Ascending aorta (tissue), 2 donors: ENCODE measurements at places on chromosomes 12 and 14. TPM values are rescaled to one million over a fixed set of nuclear protein-coding genes. Genes with fewer than 3 reads are reported as not detected.

GRCh38 chr12:27796128-27796527 lies 16.1 kb upstream of the MANSC4 start:
- H3K4me1 ChIP-seq: no peaks in the 10 kb centered on the region
- no peak for DNase-seq
- peaks cover 54% of the 10 kb centered on the region for H3K36me3 ChIP-seq
- H3K27me3 ChIP-seq: no peaks in the 10 kb centered on the region

GRCh38 chr12:94041850-94042249 lies 106.5 kb upstream of the PLXNC1 start:
- H3K4me1 ChIP-seq: no peaks in the 10 kb centered on the region
- no peak overlapping the region for H3K4me3 ChIP-seq
- no peaks in the 10 kb centered on the region for H3K36me3 ChIP-seq
- H3K27ac ChIP-seq: no peak overlapping the region
- no peaks in the 10 kb centered on the region for H3K27me3 ChIP-seq
- no peak for DNase-seq

DNA sequence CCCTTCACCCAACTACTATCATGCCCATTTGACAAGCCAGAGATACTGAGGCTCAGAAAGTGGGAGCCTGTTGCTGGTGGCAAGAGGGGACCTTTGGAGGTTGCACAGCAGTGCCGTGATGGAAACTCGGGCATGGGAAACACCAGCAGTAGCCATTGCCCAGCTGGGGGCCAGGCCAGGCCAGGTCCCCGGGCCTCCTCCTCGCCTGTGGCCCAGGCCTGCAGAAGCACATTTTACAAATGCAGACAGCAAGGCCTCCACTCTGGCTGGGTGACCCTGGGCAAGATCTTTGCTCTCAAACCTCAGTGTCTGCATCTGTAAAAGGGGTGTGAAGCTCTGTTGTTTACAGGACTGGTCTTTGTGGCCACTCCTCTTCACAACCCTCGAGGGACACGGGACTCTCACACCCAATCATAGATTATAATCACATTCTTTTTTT lies 4.5 kb upstream of the SH2B3 start:
- H3K27me3 ChIP-seq: no peaks in the 10 kb centered on the region
- no peak for DNase-seq
- H3K4me1 ChIP-seq: no peaks in the 10 kb centered on the region
- no peak overlapping the region for H3K4me3 ChIP-seq
- no peak overlapping the region for H3K27ac ChIP-seq

DNA sequence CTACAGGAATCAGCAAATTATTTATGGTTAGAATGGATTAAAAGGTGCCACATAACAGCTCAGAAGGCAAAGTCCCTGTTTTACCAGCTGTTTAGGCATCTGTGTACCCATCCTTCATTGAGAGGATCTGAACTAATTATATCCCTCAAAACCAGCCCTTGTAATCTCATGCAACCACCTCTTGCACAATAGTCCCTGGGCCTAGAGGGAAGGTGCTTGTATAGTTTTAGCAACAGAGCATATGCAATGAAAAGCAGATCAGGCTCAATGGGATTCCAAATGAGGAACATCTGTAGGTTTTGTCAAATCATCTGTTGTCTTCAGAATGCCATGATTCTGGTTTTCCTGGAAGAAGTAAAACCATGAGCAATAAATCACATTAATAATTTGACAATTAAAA lies 26.0 kb upstream of the GLIPR1L2 start:
- no peaks in the 10 kb centered on the region for H3K4me1 ChIP-seq
- no peaks in the 10 kb centered on the region for H3K36me3 ChIP-seq
- no peaks in the 10 kb centered on the region for H3K27me3 ChIP-seq
- no peak overlapping the region for H3K4me3 ChIP-seq
- DNase-seq: no peak

DNA sequence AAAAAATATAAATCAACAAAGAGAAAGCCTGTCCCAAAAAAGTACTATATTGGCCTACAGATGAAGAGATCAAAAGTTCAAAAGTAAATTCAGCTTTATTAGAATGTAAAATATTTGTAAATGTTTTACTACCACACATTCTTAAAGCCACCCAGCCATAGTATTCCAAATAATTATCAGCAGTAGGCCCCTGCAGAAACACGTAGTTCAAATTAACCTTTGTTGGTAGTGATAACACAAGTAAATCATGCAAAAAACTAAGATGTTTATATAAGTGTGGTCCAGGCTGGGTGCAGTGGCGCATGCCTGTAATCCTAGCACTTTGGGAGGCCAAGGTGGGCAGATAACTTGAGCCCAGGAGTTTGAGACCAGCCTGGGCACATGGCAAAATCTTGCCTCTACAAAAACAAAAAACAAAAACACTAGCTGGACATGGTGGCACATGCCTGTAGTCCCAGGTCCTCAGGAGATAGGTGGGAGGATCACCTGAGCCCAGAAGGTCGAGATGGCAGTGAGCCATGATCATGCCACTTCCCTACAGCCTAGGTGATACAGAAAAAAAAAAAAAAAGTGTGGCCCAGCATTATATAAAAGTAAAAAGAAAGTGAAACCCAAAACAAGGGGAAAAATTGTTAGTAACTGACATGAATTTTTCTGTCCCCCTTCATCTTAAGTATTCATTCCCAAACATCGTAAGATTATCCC lies 17.9 kb downstream of the SPTLC2 start:
- H3K4me1 ChIP-seq: no peaks in the 10 kb centered on the region
- no peak for DNase-seq
- no peaks in the 10 kb centered on the region for H3K27me3 ChIP-seq
- peaks cover 26% of the 10 kb centered on the region for H3K36me3 ChIP-seq
- no peak overlapping the region for H3K4me3 ChIP-seq

DNA sequence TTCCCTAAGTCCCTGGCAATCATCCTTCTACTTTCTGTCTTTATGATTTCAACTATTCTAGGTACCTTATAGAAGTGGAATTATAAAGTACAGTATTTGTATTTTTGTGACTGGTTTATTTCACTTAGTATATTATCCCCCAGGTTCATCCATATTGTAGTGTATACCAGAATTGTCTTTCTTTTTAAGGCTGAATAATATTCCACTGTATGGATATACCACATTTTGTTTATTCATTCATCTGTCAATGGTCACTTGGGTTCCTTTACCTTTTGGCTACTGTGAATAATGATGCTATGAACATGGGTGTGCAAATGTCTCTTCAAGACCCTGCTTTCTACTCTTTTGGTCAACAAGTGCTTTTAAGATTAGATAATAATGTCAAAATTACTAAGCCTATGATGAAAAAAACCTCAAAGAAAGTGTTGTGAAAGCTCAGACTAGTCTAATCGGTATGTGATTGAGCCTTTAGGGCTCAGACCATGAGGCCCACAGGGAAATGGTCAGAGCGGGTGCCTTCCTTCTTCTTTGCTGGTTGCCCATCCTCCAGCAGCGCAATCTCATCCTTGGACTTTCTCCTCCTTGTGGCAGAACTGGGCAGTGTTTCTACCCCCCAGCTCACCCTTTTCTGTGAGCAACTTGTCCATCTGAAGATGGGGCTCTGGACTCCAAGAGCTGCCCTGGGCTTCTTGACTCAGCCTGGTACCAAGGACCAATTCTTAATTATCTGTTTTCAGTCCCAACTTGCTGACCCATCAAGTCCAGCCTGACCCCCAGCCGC lies 105.4 kb downstream of the TTC8 start:
- H3K27me3 ChIP-seq: no peaks in the 10 kb centered on the region
- H3K4me3 ChIP-seq: no peak overlapping the region
- no peaks in the 10 kb centered on the region for H3K36me3 ChIP-seq
- no peak overlapping the region for H3K27ac ChIP-seq

DNA sequence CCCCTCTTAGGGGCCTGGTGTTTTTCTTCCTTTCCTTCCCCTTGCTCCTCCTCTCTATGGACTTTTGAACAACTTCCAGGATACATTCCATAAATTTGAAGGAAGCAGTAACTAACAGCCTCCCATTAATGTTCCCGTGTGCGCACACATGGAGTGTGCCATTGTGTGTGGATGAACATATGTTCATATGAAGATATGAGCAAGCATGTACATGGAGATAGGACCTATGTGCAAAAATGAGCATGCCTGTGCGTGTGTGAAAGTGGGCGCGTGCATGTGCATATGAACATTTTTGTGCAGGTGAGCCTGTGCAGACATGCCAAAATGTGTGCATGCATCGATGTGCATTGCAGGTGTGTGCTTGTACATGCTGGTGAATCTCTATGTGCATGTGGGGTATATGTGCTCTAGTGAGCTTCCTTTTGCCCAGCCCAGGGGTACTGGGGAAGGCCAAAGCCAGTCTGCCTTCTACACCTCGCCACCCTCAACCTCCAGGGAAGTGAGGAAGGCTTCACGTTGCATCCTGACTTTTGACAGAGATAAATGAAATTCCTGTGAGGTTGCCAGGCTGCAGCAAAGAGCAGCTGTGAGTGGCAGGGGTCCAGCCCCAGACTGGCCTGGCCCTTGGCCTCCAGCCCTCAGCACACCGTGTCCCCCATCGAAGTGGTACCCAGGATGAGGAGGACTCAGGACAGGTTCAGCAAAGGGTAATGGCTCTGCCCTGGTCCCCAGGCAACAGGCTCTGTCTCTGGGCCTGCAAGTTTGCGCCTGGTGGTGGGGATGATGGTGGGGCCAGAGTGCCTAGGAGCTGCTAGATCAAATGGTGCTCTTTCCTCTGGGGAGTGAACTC lies 21.1 kb upstream of the PGF start:
- H3K4me3 ChIP-seq: no peak overlapping the region
- DNase-seq: no peak
- no peaks in the 10 kb centered on the region for H3K36me3 ChIP-seq
- peaks cover 9% of the 10 kb centered on the region for H3K4me1 ChIP-seq

DNA sequence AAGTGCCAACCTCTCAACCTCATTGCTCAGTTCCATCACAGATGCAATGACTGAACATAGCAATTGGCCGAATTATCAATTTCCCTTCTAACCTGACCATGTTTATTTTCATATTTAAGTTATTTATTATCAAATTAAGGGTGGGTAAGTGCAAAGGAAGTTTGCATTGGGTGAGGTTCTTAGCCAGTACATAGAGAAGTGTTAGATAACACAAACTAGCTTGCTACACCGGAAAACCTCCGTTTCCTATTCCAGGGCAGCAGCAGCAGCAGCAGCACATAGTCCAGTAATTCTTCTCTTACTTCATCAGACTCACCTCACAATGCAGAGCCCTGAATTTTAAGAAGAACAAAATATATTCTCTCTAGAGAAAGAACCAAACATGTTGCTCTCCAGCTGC lies 200.5 kb upstream of the OR4E1 start:
- H3K4me3 ChIP-seq: no peak overlapping the region
- H3K27ac ChIP-seq: no peak overlapping the region
- H3K4me1 ChIP-seq: no peaks in the 10 kb centered on the region
- DNase-seq: no peak

- H3K4me3 ChIP-seq: no peak overlapping the region
- peaks cover 57% of the 10 kb centered on the region for H3K36me3 ChIP-seq
- H3K27me3 ChIP-seq: no peaks in the 10 kb centered on the region
- H3K27ac ChIP-seq: peak overlapping the region; percentile 25
- H3K4me1 ChIP-seq: peaks cover 4% of the 10 kb centered on the region
- DNase-seq: peak; percentile 91
Measured at GRCh38 chr14:101980700-101981099, 16.3 kb downstream of the DYNC1H1 start.

DNA sequence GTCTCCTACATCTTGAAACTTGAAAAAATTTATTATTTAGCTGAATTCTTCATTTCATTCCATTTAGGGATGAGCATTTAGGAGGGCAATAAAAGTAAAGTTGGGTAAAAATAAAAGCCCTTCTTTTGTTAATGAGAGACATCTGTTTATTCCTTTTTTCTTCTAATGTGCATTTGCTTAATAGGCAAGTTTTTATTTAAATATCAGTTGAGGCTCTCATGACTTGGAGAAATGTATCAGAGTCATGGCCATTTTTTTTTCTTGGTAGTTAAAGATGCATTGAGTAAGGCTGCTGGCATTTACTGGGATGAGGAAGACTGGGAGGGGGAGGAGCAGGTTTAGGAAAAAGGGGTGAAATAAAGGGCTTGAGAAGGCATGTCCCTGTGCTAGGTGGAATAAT lies 609.9 kb upstream of the TMEM132C start:
- H3K27me3 ChIP-seq: no peaks in the 10 kb centered on the region
- H3K36me3 ChIP-seq: no peaks in the 10 kb centered on the region
- H3K4me1 ChIP-seq: no peaks in the 10 kb centered on the region
- no peak overlapping the region for H3K27ac ChIP-seq
- DNase-seq: no peak

TCP11L2 gene
- 16.0 TPM for total RNA-seq

DNA sequence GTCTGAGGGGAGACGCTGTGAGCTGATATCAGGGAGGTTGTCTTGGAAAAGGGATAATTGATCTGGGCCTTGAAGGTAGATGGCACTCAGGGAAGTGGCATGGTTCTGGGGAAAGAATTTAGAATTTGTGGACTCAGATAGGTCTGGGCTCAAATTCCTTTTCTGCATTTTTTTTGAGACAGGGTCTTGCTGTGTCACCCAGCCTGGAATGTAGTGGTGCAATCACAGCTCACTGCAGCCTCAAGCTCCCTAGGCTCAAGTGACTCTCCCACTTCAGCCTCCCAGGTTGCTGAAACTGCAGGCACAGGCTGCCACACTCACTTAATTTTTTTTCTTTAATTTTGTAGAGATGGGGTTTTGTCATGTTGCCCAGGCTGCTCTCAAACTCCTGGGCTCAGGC lies 98.1 kb upstream of the NCOR2 start:
- no peaks in the 10 kb centered on the region for H3K36me3 ChIP-seq
- H3K27me3 ChIP-seq: no peaks in the 10 kb centered on the region
- H3K4me3 ChIP-seq: no peak overlapping the region
- peak overlapping the region; percentile 20 for H3K27ac ChIP-seq

GRCh38 chr12:52073531-52074381 lies 4.0 kb downstream of the ATG101 start:
- no peak overlapping the region for H3K27ac ChIP-seq
- H3K27me3 ChIP-seq: no peaks in the 10 kb centered on the region
- DNase-seq: no peak
- peaks cover 10% of the 10 kb centered on the region for H3K4me1 ChIP-seq
- H3K36me3 ChIP-seq: peaks cover 32% of the 10 kb centered on the region
- H3K4me3 ChIP-seq: no peak overlapping the region

- H3K4me3 ChIP-seq: no peak overlapping the region
- H3K27me3 ChIP-seq: no peaks in the 10 kb centered on the region
- no peaks in the 10 kb centered on the region for H3K4me1 ChIP-seq
Measured at GRCh38 chr14:92316176-92316575, 6.8 kb upstream of the SLC24A4 start.
